ENCODE measurements at places on chromosomes 6 and 20.

DNA sequence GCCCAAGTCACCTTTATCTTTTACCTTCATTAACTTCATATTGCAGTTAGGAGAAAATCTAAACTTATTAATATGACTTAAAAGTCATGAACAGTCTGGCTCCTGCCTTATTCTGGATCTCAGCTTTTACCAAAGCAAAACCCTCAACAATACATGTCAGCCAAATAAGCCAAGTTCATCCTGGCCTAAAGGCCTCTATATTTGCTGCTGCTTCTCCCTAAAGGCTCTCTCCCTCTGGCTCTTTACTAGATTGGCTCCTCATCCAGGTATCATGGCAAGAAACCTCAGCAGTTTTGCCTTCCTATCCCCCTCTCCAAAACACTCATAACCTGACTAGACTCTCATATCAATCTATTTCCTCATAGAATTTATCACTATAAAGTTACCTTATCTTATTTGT, 11.1 kb downstream of the LMBRD1 start:
- no peak for DNase-seq

DNA sequence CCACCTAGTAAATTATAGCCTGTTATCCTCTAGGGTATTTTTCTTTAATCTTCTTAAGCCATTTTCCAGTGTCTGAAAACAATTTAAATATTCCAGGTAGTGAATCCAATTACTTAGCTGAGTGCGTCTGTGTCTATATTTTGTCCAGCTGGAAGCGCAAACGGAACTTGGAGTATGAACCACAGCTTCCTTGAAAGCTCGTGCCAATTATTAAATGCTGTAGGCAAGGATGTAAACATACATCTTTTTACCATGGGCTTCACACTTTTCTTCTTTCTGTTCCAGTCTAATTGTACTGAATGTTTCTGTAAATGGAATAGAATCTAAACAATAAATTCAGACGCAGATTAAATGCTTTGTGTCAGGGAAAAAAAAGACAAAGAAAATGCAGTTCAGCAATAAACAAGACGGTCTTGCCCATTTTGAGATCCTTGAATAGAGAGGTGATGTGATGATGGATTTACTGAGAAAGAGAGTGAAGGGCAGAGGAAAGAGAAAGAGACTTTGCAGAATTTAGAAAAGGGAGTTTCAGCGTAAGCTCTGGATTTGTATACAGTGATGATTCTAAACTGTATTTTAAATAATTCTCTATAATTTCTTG, 1.9 kb downstream of the PLCB1 start:
- DNase-seq, result no peak

GRCh38 chr6:17935188-17936149, 52.0 kb downstream of the KIF13A start:
- no peak for DNase-seq

DNA sequence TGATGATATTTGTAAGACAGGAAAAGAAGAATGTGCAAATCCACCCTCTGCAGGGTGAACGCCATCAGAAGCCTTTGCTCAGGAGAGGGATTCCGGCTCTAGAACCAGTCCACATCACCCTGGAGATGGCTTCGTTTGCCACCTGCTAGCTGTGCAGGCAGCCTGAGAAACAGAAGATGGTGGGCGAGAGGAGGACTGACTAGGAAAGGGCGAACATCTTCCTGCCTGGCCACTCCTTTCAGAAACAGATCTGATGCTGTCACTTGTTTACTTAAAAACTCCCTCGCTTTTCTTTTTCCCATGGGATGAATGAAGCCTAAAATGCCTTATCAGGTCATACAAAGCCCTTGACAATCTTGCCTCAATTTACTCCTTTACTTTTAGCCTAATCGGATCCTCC, 1.2 kb downstream of the PTPRA start:
- DNase-seq, result no peak

DNA sequence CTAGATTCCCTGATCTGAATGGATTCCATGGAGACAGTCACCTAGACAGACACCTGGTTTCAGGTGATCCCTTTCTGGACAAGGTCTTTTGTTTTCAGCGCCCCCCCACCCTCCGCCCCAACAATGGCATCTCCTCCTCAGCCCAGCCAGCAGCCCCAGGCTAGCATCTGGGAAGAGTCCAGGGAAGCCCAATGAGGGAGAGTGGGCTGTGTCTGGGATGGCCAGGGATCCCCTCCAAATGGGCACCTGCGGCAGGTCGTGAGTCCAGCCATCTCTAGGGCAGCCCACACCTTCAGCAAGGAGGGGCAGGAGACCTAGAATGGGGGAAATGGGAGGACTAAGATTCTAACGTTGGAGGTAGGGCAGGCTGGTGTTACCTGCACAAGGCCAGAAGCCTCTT, 1.2 kb upstream of the SLC24A3 start:
- DNase-seq, result no peak

DNA sequence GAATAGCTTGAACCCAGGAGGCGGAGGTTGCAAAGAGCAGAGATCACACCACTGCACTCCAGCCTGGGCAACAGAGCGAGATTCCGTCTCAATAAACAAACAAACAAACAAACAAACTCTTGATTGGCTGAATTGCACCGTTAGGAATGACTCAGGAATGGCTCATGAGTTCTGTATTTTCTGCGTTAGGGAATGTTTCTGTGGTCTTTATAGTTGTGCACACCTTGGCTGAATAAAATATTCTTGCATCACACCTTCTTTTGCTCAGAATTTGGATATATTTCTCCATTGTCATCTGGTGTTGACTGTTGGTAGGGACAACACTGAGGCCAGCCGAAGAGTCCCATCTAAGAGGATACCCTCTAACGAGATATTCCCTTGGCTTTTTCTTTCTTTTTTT, 19.6 kb upstream of the PI16 start:
- DNase-seq, result no peak

DNA sequence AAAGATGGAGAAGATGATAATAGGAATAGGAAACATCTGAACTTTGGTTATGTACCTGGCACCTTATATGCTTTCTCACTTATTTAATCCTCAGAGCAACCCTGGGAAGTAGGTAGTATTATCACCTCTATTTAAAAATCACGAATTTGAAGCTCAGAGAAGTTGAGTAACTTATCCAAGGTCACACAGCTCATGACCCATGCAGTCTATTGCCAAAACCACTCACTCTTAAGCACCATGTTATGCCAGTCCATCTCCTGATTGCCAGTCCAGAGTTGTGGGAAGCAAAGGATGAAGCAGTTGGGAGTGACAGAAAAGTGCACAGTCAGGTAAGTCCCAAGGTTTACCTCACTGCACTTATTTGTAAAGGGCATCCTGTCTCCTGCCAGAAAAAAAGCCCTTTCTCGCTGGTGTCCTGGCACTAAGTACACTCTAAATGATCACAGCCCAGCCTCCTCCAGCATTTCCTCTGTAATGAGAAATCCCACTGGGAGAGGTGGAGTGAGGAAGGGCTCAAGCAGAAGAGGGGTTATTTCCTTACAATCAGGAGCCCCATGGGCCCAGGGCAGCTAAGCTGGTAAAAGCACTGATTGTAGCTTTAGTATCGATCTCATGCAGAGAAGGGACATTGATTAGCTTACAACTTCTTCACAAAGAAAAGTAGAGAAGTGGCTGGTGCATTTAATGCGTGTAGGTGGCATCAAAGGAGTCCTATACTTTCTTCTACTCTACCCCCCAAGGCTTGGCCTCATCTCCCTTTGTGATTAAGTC, 21.3 kb upstream of the SCGN start:
- DNase-seq, result no peak

DNA sequence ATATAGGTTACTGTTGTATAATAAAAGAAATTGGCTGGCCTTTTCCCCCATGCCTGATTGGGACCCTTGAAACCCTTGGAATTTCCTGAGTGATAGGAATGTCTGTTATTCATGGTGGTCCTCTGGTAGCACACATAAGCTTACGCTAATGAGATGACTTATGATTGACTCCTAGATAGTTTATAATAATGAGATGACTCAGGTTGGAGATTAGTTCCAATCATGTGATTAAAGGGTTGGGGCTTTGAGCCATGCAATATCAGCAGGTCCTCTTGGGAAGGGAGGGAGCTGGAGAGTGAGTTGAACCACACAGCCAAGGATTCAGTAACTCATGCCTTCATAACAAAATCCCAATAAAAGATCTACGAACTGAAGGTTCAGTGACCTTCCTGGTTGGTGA, 407.6 kb upstream of the MANEA start:
- DNase-seq, result no peak

DNA sequence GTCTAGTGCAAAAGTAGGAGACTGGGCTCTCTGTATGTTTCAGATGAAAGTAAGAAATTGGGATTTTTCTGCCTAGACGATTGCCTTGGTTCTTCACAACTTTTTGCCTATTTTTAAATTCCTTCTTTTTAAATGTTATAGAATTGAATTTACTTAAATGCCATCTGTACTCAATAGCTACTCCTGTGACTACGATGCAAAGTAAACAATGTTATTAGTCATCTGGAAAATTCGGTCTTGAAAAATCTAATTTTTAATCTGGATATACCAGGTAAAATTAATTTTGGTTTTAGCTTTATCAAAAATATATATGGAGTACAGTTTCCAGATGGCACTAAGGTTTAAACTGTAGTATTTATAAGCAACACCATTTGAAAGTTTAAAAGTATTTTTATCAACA, 472.2 kb downstream of the UTRN start:
- no peak for DNase-seq

DNA sequence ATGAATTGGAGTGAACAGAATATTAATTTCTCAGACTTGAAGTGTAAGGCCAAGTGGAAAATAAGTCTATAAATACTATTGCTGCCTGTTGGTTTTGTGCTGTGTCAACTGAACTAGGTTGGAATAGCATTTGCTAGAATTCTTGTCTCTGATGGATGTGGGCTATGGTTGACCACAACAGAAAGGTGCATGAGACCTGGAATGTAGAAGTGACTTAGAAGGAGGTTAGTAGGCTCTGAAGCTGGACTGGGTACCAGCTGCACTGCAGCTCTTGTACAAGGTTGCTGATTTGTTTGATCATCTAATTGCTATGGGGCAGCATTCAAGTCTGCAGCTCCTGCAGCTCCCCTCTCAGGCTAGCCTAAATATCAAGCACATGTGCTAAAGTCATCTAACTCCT, 479.0 kb upstream of the NRSN1 start:
- DNase-seq, result no peak

GRCh38 chr6:15077961-15078360, 167.9 kb upstream of the JARID2 start:
- no peak for DNase-seq

GRCh38 chr20:39855799-39856198, 833.2 kb downstream of the MAFB start:
- no peak for DNase-seq

All from hippocampal formation (tissue), 2 donors.